Mesenchymal stem cell (in vitro differentiated cells and primary cell): ENCODE measurements at places on chromosomes 7 and 10.

- no peak for DNase-seq
Observed at GRCh38 chr7:90243556-90243955, 1.4 kb upstream of the CFAP69 start.

- DNase-seq, result no peak
Observed at GRCh38 chr7:155300641-155301452, 3.2 kb downstream of the INSIG1 start.

- DNase-seq, result no peak
Observed at GRCh38 chr7:34837316-34837715, 179.3 kb downstream of the NPSR1 start.

- no peak for DNase-seq
Observed at GRCh38 chr10:30463944-30464451, 30.0 kb downstream of the MAP3K8 start.

DNA sequence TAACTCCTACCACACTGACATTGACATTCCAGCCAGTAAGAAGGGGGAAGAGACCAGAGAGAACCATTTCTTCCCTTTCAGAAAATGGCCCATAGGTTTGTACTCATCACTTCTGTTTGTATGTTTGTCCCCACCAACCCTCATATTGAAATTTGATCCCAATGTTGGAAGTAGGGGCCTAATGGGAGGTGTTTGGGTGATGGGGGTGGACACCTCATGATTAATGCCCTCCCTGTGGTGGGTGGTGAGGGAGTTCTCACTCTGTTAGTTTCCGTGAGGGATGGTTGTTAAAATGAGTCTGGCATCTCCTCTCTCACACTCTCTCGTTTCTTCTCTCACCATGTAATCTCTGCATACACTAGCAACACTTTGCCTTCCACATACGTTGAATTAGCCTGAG, 21.4 kb downstream of the CADPS2 start:
- no peak for DNase-seq
